ENCODE measurements at places on chromosomes 7 and 10.

DNA sequence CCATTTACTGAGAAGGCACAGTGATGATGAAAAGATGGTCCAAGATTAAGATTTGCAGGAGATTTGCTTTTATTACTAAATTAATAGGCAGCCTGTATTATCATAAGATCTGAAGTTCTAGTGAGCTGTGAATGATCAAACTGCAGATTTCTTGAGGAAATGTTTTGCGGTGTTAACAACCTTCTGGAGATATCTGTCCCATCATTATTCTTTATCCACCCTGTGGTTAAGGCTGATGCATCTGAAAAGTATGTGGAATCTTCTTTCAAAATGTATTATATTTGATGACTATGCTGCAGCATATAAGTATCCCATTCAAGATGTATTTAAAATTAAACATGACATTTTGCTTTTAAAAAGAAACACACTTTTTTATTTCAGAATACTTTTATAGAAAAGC lies 150.3 kb downstream of the POLR1F start:
- DNase-seq = no peak

DNA sequence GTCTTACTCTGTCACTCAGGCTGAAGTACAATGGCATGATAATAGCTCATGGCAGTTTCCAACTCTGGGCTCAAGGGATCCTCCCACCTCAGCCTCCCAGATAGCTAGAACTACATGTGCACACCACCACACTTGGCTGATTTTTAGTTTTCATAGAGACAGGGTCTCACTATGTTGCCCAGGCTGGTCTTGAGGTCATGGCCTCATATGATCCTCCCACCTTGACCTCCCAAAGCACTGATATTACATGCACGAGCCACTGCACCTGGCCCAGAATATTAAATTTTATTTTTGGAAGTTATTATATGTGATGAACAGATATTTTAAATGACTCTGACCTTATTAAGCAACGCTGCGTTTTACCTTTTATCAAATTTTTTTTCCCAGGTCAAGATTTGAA lies 94.4 kb downstream of the PODXL start:
- no peak for DNase-seq

GRCh38 chr7:24896031-24896501 lies 83.9 kb downstream of the OSBPL3 start:
- no peak for DNase-seq

- peak; percentile 37 for DNase-seq
Measured at GRCh38 chr10:80187465-80188409, 17.6 kb downstream of the ANXA11 start.

DNA sequence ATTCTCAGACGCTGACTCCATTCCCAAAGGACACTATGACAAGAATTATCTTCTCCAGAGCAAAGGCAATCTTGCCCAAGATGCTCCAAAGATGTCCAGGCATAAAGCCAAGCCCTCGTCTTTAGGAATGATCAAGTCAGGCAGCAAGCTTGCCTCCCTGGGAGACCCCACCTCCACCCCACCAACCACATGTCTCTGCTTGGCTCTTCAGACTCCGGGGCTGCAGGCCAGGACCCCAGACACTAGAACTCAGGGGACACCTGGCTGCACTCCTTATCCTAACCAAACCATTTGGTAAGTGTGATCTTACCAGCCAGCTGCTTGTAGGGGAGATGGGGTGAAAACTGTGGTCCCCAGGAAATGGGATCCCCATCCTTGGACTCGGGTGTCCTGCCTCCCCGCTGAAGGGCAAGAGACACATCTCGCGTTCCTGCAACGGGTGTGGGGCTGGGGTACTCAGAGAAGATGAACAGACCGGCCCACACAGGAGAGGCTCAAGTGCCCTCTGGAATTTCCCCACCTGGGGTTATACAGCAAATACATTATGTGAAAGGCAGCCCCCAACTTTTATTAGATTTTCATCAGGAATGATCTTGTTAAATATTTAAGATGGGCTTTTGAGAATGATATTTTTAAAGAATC lies 55.7 kb downstream of the INSIG1 start:
- DNase-seq = no peak

DNA sequence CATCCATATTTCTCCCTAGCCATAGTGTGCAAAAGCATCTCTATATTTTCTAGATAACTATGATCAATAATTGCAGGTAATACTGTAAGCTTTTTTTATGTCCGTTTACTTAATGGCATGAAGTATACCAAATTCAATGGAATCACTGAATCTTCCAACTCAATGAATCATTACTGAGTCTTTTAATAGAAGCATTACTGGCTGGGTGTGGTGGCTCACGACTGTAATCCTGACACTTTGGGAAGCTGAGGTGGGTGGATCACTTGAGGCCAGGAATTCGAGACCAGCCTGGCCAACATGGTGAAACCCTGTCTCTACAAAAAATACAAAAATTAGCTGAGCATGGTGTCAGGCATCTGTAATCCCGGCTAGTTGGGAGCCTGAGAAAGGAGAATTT lies 372.5 kb downstream of the BMPER start:
- DNase-seq = no peak

DNA sequence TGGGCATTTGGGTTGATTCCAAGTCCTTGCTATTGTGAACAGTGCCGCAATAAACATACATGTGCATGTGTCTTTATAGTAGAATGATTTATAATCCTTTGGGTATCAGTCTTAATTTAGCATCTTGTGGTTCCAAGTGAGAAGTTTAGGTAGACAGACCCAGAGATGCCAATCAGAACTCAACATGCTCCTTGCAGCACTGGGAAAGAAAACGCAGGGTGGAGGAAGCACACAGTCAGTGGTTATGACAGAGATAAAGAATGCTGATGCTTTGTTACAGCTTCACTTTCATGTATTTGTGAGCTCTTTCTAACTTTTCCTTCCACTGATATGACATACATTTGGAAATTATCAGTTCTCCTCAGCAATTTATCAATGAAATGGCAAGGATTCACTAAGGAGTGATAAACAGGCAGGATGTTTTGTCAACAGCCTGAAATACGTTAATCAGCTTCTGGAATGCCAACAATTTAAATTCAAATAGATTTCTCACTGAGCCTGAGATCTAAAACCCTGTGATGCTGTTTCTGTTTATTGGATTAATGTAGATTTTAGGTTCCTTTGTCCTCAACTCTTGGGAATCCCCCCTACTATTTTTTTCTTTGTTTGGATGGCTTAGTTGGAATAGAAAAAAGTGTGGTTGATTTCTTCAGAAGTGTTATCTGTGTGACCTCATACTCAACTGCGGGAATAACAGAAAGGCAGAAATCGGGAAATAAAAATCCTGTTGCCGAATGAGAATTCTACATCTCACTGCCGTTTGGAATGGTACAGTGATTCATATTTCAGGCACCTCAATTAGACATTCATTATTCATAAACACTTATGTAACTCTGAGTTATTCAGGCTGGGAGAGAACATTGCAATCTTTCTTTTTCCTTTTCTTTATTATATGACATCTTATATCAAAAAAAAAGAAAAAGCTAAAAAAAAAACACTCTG lies 675.0 kb downstream of the CNTNAP2 start:
- no peak for DNase-seq

Data from common myeloid progenitor, CD34-positive (primary cell).